ENCODE measurements at places on chromosomes 2 and 18.

GRCh38 chr2:127175751-127176354 is 44.2 kb downstream of the CYP27C1 start:
- DNase-seq: peak; percentile 50

DNA sequence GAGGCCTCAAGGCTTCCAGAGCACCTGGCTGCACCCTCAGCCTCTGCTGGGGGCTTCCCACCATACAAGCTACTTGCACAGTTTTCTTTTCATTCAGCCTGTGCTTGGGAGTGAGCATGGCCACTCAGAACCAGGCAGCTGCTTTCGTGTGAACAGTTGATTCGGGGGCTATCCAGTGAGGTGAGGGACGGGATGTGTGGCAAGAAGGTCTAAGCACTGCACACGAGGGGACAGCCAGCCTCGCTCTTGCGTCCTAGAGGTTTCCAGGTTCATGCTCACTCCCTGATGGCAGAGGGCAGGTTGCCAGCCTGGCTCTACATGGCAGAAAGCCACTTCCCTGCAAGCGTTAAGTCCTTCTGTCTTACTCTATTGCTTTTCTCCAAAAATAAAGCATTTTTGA is 146.2 kb downstream of the MBP start:
- DNase-seq: no peak

DNA sequence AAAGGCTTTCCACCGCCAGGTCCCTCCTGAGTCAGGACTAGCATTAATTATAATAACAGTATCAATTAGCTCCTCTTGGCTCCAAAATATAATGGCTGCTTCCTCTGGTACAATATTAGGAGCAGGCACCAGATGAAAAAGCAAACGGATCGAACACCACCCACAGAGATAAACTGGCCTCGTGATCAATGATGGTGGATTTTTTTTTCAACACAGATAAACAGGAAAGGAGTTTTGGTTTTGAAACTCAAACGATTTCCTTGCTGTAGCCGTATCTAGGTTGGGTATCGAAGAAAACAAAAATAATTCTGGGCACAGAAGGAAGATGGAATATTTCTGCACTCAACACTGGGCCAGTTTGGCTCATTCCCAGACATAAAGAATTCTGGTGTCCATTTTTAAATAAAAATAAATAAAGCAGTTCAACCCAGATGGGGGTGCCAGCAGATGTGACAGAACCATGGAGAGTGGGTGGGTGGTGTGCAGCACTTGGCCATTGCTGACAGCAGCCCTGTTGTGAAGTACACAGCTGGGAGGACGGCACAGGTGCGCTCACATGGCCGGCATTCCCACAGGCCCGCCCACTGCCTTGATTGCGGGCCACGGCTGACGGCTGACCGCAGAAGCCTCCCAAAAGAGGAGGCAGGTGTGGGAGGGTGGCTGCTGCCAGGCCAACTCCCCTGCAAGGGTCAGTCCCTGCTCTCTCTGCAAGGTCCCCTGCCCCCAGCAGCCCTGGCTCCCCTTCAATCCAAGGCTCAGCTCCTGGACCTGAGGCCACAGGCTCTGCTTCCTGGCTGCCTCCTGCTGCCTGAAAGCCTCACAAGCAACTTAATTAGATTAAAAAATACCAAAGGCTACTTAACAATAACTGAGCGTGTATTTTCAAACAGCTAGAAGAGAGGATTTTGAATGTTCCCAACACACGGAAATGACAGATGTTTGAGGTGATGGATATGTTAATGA is 351.9 kb upstream of the ID2 start:
- no peak for DNase-seq

DNA sequence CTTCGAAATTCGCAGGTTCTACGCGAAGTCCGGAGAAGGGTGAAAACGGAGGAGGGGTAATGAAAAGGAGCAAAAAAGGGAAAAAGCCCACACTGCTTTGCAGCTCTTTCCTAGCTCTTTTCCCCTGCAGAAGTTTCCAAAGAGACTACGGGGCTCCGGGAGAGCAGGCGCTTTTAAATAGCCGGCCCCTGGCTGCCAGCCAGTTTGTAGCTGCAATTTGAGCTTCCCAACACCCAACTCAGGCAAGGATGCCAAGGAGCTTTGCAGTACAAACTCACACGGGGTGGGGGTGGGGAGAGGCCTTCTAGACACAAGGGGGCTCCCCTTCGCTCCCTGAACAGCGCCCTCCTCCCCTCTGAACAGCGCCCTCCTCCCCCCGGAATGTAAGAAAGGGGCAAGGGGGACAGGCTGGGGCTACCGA is at the start of gene IGFBP5:
Gene IGFBP5, minus strand, starts transcription at position 149 of the 421 bp plus-strand sequence. CDS start 774 bp downstream, outside the sequence.
- peak; percentile 96 for DNase-seq

GRCh38 chr2:47339745-47340541 is 63.0 kb upstream of the MSH2 start:
- peak; percentile 48 for DNase-seq

GRCh38 chr2:74777161-74777900 is 56.6 kb upstream of the HK2 start:
- DNase-seq: no peak

DNA sequence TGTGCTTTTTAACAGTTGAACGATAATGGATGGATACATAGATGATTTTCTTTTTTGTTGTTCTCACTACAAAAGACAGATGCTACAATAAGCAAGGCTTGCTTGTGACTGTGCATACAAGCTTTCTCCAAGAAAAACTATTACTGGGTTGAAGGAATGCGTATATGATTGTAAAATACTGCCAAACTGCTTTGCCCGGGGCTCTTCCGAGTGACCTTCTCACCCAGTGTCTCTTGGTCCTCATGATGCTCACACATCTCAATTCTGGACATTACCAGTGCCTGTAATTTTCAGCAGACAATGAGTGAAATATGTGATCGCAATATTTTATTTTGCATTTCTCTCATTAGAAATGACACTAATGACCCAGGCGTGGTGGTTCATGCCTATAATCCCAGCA is 35.9 kb downstream of the INPP5D start:
- DNase-seq: no peak

- peak; percentile 18 for DNase-seq
These were observed 187.0 kb upstream of the CYRIA start for GRCh38 chr2:16852651-16853050.

DNA sequence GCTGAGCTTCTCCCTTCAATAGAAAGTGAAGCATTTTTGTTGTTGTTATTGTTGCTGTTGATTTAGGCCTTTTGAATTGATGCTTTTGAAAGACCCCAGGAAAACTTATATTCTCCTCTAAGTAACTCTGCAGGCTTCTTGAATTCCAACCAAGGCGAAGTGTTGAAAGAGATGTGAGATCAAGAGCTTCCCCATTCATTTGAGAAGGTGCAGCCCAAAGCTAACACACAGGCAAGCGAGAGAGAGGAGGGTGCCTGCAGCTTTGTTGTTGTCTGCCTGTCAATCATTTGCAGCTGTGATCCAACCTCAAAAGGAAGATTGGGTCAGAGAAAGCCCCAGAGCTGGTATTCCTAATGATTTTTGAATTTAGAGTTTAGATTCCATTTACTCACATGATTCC is 963.6 kb upstream of the CNTNAP5 start:
- DNase-seq: no peak

- DNase-seq: no peak
These were observed 3.1 kb downstream of the STK39 start for GRCh38 chr2:168244318-168244717.

GRCh38 chr2:10478298-10478625 is 30.1 kb upstream of the ODC1 start:
- DNase-seq: no peak

GRCh38 chr2:32358111-32358482 is 1.3 kb downstream of the BIRC6 start:
- DNase-seq: no peak

DNA sequence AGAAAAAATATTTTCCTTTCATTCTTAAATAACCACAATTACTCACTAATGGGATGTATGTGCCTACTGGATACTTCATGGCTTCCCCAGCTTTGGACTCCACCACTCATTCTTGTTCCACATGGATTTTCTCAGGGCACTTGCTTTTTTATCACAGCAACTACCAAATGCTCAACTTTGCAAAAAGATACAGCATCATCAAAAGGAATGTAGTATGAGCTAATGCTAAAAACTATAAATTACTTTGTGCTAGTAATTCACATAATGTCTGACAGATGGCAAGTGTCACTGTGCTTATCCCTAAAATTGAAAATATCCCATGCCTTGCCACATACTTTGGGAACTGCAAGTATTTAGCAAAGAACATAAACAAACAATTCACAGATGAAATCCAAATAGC is 130.4 kb upstream of the ZFP36L2 start:
- peak; percentile 69 for DNase-seq

- peak; percentile 80 for DNase-seq
These were observed 157.2 kb downstream of the BABAM2 start for GRCh38 chr2:28047681-28048080.

DNA sequence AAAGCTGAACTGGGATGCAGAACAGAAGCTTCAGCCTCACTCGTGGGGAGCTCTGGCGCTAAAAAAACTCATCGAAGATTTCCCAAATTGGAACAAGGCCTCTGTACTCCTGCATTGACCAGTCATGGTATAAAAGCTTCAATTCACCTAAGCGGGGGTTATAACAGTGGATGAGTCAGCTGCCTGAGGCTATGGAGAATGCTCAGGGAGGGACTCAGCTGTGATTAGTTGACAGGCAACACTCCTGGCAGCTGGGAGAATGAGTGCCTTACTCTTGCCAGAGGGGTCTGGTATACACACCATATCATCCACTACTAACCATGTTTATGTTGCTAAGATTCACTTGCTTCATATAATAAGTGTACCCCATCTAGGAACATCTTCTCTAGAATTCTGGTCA is 350.6 kb upstream of the VRK2 start:
- peak; percentile 4 for DNase-seq

GRCh38 chr2:10405448-10405847 is 42.7 kb downstream of the ODC1 start:
- peak; percentile 82 for DNase-seq

- DNase-seq: no peak
These were observed 20.7 kb downstream of the SPTBN1 start for GRCh38 chr2:54476852-54477251.

- DNase-seq: peak; percentile 27
These were observed 36.5 kb downstream of the AP1S3 start for GRCh38 chr2:223800908-223801307.

DNA sequence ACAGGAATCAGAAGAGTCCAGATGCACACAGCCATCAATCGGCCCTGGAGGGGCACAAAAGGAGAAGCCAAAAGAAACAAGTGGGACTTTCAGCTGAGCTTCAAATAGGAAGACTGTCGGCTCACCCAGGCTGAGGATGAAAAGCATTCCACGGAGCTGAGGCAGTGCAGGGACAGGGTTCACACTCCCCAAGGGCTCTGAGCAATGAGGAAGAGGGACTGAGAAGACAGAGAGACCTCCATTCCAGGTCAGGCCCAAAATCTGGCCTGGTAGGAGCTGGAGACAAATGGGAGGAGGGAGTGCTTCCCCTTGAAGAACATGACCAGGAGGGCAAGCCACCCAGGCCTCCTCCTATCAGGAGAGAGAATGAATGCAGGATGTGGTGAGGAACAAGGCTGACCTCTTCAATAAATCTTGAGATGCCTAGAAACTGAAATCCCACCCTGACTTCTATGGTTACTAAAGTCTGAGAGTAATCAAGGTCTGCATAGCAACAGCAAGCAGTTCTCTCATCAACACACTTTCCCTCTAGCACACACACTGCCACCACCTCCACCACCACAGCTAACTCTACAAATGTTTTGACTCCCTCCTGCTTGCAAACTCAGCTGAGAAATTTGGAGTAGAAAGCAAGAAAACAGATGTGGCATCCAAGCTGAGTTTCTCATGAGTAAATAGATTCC is 434.4 kb downstream of the TNS1 start:
- peak; percentile 94 for DNase-seq

GRCh38 chr2:197037863-197038398 is 111.4 kb upstream of the PGAP1 start:
- DNase-seq: no peak

DNA sequence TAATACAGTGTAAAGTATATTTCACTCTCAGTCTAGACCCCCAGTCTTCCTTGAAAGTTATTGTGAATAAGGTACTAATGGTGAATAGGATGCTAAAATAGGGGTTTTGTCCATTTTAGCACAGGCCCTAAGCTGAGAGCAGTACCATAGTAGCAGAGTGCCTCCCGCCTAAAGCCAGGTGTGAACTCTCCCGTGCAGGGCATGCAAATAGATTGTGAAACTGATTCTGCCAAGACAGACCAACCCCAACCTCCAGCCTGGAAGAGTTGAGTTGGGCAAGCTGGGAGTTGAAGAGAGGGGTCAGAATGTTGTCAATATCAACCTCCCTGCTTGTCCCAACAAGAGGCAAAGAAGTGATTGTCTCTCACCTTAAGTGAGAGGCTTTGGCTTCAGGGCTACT is 97.4 kb upstream of the CYRIA start:
- DNase-seq: no peak

DNA sequence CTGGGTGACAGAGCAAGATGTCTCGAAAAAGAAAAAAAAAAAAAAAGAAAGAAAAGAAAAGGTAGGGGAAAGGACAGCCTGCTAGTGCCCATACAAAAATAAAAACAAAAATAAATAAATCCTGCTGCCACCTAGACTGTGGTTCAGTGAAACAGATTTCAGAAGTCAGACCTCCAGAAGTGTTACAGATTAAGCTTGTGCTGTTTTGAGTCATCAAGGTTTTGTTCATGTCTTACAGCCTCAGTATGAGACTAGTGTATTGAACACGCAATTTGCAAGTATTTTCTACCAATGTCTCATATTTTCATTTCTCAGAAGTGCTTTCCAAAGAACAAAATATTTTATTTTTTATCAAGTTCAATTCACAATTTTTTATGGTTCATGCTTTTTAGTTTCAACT is 720.4 kb upstream of the GYPC start:
- no peak for DNase-seq

- peak; percentile 81 for DNase-seq
These were observed 731.4 kb upstream of the CHAC2 start for GRCh38 chr2:53036196-53036595.

DNA sequence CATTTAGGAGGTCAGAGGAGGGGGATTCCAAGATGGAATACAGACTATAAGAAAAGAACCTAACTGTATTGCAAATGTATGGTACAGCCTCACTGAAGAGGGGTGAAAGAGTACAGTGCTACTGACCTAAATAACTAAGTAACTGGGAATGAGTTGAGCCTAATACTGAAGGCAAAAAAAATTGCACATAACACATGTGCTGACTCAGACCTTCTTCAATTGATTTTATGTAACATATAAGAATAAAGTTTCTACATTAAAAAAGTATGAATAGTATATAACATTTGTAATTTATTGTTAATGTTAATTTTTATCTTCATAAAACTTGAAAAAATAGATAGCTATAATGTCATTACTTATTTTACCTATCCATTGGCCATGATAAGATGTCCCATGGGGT is 41.7 kb downstream of the MALT1 start:
- no peak for DNase-seq

- DNase-seq: no peak
These were observed 48.2 kb upstream of the ALPP start for GRCh38 chr2:232330068-232330999.

- no peak for DNase-seq
These were observed 34.6 kb downstream of the HS6ST1 start for GRCh38 chr2:128284037-128284441.
